ENCODE measurements at places on chromosomes 1 and 21. TPM values are rescaled to one million over a fixed set of nuclear protein-coding genes. Genes with fewer than 3 reads are reported as not detected.

DNA sequence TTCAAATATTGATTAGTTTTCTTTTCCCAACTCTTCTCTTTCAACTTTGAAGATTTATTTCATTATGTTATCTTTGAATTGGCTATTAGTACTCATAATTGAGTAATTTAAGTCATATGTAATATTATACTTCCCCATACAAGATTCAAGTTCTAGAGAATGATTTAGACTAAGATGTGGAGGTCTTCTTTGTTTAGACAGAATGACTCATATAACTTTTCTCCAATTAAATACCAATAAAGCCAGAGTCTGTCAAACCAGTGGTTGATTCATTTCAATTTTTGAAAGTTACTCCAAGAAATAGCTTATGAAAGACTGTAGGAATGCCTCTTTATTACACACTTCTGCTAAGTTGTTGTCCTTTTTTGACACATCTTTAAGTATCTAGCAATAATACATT, 115.8 kb upstream of the SLC35F3 start:
- no peak for DNase-seq

- DNase-seq: peak; percentile 50
Measured at GRCh38 chr1:117284399-117285215, 73.9 kb upstream of the VTCN1 start.

- DNase-seq: no peak
Measured at GRCh38 chr21:42287193-42288083, 27.8 kb downstream of the TFF3 start.

DNA sequence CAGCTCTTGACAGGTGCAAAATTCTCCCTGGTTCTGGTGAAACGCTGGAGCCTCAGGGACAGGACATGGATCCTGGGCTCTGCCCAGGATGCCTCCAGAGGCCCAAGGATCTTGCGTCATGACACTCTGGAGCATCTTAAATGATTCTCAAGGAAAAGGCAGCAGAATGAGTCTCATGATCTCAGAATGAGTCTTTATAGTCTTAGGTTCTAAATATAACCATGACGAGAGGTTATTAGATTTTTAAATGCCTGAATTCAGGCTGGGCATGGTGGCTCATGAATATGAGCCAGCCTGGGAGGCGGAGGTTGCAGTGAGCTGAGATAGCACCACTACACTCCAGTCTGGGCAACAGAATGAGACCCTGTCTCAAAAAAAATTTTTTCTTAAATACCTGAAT, 55.5 kb downstream of the ECE1 start:
- no peak for DNase-seq

GRCh38 chr1:172654535-172654934, 4.4 kb upstream of the FASLG start:
- peak; percentile 24 for DNase-seq

Gene CFHR5
- not detected for polyA plus RNA-seq

Gene CHRM3
- polyA plus RNA-seq: 0.02 TPM
